ENCODE measurements at places on chromosomes 2 and 18.

DNA sequence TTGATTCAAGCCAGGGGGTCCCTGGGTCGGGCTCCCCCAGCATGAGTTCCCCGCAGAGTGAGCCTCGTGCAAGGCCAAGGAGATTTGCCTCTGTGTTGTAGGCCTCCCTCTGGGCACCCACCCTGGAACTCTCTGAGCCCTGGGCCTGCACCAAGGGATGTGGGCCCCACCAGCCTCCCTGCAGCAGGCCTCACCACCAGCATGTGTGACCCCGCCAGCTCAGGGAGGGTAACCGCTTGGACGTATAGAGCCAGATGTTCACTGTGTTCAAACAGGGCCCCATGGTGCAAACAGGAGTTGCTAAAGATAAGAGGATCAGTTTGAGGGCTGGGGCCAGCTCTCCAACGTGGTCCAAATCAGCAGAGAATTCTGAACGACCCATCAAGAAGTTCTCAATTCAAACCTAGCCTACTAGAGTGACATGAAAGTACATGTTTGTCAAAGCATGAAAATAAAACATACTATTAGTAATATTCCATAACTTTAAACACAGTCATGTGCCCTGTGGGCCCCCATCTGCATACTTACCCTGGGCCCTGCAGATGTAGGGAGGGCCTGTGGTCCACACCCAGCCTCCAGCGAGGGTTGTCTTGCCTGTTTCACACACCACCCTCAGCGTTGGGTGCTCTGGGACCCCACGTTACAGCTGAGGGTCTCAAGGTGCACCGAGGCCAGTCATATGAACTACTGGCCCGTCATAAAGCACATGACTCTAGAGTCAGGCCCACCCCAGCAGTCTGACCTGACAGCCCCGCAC is 5.5 kb upstream of the TUBB6 start:
- DNase-seq: no peak

- no peak for DNase-seq
Observed at GRCh38 chr18:13289481-13290205, 71.1 kb downstream of the LDLRAD4 start.

- no peak for DNase-seq
Observed at GRCh38 chr2:47034973-47035609, 119.5 kb upstream of the MCFD2 start.

- no peak for DNase-seq
Observed at GRCh38 chr2:238492840-238493239, 66.1 kb downstream of the ASB1 start.

DNA sequence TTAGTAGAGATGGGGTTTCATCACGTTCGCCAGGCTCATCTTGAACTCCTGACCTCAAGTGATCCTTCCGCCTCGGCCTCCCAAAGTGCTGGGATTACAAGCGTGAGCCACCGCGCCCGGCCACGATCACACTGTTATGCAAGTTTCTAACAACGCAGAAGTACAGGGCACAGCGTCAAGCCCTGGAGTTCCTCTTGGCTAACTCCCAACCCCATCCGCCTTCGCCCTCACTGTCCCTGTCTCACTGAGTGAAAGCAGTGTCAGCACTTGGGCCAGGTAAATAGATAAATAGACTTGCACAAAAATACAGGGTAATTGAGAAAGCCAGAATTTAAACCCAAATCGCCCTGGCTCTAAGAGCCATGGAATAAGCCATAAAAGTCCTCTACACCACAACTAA is 111.7 kb downstream of the ACVR1 start:
- DNase-seq: no peak

- DNase-seq: no peak
Observed at GRCh38 chr2:164449706-164450105, 171.6 kb downstream of the GRB14 start.

GRCh38 chr2:158380746-158381145 is 75.8 kb downstream of the CCDC148 start:
- DNase-seq: no peak

- no peak for DNase-seq
Observed at GRCh38 chr2:178874529-178875240, 67.5 kb upstream of the TTN start.

GRCh38 chr2:169136885-169137534 is 67.6 kb downstream of the DHRS9 start:
- DNase-seq: no peak

- DNase-seq: no peak
Observed at GRCh38 chr2:108564510-108564909, 30.2 kb downstream of the LIMS1 start.

GRCh38 chr2:3972377-3972776 is 269.0 kb downstream of the DCDC2C start:
- no peak for DNase-seq

DNA sequence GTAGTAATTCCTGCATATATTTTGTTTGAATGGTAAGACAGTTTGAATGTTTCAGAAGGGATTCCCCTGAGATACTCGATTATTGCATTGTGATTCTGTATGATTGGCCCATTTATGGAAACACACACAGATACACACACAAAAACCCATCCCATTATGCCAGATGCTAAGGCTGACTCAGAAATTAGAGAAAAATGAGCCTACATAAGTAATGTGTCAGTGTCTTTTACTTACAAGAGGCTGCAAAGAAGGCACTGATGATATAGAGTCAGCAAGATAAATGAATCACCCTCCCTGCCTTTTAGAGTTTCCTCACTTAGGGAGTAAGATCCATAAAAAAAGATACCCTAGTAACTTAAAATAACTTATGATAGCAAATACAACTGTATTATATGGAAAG is 1481.1 kb upstream of the ACVR2A start:
- no peak for DNase-seq

DNA sequence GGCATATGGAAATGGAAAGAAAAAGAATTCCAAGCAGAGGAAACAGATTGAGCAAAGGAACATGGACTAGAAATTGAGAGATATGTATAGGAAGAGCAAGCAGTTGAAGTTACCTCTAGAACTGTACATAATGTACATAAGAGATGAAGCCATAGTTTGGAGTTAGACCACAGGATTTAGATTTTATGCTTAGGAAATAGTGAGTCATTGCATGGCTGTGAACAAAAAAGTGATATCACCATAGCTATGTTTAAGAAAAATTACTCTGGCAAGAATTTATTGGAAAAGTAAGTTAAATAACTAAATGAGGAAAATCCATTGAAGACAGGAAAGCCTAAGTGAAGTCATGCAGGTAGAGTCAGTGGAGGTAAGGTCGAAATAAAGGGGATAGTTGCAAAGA is 99.4 kb upstream of the GALNT5 start:
- no peak for DNase-seq

GRCh38 chr2:171513719-171514160 is 8.5 kb upstream of the CYBRD1 start:
- DNase-seq: no peak

DNA sequence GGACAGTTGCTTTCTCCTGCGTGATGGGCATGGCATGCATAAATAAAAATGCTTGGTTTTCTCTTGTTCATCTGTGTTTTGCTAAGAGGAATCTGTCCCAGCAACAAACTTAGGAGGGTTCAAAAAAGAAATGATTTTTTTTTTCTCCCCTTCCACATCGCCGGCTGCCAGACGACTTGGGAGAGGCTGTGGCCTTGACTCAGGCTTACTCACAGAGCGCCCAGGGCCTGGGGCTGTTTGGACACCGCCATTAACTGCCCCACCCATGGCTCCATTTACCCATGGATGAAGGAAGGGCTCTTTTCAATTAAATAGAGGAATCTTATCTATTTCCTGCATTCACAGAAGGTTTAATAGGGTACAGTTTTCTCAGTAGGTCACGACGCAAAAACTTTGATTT is 22.3 kb upstream of the SERPINB5 start:
- DNase-seq: no peak

- DNase-seq: no peak
Observed at GRCh38 chr2:222807431-222807830, 53.4 kb upstream of the ACSL3 start.

DNA sequence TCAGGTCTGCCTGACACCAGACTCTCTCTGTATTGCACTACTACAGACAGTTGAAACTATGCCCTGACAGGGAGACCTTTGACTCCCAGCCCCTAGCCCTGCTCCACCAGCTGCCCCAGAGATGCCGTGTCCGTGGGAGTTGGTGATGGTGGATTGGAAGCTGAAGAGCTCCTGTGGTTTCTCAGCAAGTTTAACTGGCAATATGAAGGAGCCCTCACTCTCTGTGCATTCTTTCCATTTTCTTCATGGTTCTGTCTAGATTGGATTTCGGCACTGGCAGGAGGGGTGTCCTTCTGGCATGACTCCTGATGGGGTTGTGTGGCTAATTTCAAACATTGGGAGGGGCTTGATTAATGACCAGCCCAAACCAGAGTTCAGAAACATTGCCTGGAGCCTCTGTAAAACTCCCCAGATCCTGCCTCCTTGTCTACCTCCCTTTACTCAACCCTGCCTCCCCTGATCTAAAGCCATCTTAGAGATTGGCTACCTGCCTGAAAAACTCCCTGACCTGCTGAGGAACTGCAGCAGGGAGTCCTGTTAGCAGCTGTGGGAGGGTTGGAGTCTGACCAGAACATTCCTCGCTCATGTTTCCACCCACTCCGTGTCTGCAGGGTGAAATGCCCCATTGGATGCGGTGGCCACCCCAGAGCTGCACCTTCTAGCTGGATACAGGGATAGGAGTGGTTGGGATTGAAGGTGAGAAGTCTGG is 206.9 kb upstream of the SPRED2 start:
- no peak for DNase-seq

- DNase-seq: no peak
Observed at GRCh38 chr18:21865043-21865442, 124.5 kb downstream of the MIB1 start.

GRCh38 chr2:12412898-12413305 is 303.8 kb upstream of the TRIB2 start:
- no peak for DNase-seq

GRCh38 chr2:113157897-113158753 is 15.6 kb upstream of the PSD4 start:
- DNase-seq: no peak

GRCh38 chr2:127891811-127892210 is 6.1 kb upstream of the AMMECR1L start:
- DNase-seq: no peak

DNA sequence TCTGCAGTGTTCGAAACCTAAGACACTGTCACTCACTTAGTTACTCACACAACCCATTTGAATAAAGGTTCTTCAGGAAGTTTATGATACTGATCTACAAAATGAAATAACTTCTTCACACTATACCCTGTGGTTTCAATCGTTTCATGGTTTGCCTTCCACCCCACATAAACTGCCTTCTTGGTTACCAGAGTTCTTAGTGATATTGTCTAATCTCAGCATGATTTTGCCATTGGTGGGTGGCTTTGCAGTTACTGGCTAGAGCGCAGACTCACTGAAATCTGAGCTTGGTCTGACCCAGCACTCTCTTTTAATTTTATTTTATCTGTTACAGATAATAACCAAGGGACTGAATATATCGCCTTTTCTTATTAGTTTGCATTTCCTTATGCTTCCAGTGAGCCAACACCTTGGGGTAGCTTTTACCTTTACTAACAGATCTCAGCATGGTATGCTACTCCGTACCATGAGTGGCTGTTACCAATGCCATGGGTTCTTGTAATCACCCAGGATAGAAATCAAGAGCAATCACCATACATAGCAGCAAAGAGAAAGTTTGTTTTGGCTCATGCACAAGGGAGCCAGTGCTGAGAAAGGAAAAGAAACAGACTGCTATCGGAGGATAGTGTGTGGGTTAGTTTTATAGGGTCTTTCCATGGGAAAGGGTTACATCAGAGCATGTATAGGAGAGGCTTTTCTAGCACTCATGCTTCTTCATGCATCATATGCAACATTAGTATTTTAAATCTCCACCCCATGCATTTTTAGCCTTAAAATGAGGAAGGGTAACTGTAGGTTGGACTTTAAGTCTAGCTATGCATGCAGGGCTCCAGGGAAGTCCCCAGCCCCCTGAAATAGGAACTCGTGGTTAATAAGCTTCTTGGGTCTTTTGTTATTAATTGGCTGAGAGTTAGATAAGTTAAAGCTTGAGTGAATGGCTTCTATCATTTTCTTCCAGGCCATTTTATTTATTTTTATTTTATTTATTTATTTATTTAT is 33.3 kb downstream of the ANXA4 start:
- DNase-seq: no peak

GRCh38 chr2:46275995-46276394 is 21.2 kb upstream of the EPAS1 start:
- DNase-seq: no peak

GRCh38 chr2:127596311-127597045 is 49.5 kb upstream of the GPR17 start:
- DNase-seq: no peak

GRCh38 chr2:66488946-66489345 is 54.0 kb downstream of the MEIS1 start:
- DNase-seq: no peak

DNA sequence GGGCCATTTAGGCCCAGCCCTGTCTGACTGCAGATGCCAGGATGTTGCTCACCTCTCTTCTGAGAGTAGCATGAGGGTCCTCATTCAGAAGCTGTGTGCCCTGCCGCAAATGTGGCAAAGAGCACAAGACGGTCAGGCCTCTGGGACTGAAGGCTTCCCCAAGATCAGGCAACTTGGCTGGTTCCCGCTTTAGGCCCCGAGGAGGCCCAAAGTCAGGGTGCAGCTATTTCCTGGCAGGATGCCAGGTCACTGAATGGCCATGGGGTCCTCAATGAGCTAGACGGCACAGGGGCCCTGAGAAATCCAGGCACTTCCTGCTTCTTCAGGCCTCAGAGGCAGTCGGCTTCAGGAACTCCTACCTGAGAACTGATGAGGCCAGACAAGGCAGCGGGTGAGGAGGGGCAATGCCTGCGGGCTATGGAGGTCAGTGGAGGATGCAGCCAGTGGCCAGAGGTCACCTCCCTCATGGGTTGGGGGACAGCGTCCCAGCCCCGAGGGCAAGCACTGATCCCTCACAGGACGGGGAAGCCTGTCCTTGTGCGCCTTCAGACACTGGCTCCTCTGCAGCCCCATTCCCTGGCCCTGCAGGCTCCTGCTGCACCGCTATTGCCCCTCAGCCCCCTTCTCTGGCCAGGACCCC is 44.9 kb downstream of the LMAN2L start:
- no peak for DNase-seq

DNA sequence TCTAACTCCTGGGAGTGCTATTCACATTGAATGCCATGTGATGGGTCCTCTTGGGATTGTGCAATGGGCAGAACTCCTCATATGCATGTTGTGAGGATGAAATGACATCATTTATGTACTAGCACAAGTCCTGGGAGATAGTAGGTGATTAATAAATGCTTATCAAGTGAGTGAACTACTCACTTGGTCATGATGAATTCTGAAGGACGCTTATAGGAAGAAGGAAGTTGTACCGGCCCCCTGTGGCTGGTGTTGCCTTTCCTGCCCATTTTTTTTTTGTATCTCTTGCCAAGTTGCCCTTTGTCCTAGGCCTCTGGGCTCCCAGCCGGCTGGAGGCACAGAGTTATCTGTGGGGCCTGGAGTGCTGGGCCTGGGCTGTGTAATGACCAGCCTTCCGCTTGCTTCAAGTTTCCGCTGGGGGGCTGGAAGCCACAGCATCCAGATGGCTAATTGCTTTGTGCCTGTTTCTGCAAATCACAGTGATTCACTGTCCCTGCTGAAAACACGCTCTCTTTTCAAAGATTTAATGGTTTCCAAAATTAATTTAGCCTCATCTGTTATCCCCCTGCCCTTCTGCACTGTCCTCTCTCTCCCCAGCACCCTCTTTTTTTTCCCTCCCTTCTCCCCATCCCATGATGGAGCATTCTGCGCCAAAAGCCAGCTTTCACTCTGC is 33.7 kb upstream of the MRPL33 start:
- DNase-seq: no peak

- DNase-seq: no peak
Observed at GRCh38 chr2:205698286-205699268, 16.3 kb downstream of the NRP2 start.
